Central memory CD4-positive, alpha-beta T cell (primary cell): ENCODE measurements at places on chromosomes 4 and X.

DNA sequence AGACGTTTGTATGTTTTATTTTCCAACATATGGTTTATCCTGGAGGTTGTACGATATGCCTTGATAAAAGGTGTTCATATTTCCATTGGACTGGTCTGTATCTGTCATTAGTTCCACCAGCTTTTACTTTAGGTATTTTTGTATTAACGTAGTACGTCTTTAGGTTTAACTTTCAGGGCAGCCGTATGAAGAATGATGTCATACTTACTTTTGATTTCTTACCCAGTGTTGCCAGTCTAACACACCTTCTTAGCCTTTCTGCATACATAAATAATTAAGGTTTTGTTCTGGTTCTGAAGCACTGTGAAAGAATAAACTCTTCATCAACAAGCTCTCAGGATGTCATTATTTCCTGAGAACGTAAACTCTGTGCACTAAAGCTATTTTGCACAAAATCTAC lies 18.9 kb upstream of the NEIL3 start:
- DNase-seq = no peak

GRCh38 chr4:144355811-144356757 lies 215.6 kb upstream of the GYPA start:
- no peak for DNase-seq

DNA sequence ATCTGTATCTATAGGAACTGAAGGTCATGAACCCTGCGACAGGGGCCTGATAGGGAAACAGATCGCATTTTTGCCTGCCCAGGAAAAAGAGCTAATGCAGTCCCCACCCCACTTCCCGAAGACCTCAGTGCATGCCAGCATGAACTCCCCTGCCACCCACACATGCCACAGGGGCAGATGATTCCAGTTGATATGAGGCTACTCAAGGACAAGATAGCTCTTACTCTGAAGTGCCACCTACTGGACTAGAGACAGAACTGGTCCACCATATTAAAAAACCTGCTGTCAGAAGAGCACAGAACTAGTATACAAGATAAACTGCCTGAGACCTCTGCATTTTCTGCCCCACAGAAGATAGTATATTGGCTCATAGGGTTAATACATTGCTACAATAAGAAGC lies 68.0 kb downstream of the YIPF7 start:
- DNase-seq = no peak

GRCh38 chr4:151644622-151645021 lies 116.2 kb downstream of the GATB start:
- DNase-seq = no peak

- no peak for DNase-seq
Measured at GRCh38 chr4:78693777-78694456, 82.2 kb upstream of the BMP2K start.

DNA sequence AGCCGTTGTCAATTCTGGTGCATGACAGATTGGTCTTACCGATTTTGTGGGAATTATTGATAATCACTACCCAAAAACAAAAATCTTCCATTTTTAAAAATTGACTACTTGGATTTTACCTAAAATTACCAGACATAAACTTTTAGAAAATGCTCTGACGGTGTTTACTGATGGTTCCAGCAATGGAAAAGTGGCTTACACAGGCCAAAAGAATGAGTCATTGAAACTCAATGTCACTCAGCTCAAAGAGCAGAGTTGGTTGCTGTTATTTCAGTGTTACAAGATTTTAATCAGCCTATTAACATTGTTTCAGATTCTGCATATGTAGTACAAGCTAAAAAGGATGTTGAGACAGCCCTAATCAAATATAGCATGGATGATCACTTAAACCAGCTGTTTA lies 23.0 kb upstream of the UGT2B17 start:
- no peak for DNase-seq

DNA sequence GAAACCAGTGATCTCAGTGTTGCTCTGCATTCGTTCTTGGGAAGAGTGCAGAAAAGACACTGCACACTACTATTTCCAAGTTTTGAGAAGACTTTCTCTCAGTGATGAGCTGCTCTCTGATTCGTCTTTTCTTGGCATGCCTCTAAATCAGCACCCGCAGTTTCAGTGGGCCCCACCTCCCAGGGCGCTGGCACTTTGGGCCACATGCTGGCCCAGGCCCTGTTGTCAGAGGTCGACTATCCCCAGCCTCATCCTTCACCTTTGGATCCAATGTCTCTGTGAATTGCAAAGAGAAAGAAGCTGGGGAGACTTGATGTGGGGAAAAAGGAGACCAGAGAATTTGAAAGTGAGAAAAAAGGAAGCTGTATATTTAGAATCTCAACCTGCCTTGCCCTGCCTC lies 644.1 kb upstream of the PITX2 start:
- DNase-seq = no peak

DNA sequence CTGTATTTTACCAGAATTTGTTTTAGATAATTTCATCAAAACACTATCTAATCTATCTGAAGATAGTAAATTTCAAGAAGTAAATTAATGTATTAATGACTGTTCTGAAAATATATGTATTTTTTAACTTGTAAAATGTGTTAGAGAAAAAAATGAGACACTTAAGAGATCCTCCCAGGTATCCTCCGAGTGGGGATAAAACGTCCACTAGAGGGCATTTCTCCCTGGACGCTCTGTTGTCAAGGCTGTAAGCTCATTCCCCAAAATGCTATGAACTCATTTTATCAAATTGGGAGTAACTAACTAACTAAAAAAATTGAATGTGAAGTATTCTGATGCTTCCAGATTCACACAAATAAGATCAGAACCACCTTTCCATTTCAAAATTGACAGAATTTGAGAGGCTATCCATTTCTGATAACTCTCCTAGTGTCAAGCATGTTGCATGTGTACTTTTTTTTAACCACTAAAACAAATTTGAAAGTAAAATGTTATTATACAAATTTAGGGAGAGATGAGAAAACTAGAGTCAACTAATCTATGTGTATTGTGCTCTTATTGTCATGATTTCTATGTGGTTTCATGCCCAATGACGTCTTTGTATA lies 337.3 kb upstream of the HS3ST1 start:
- DNase-seq = no peak

GRCh38 chr4:25949173-25949748 lies 35.2 kb downstream of the SMIM20 start:
- DNase-seq = no peak

- peak; percentile 89 for DNase-seq
Measured at GRCh38 chr4:15002659-15003400, 549 bp downstream of the CPEB2 start.

GRCh38 chr4:166777760-166778159 lies 456.5 kb downstream of the SPOCK3 start:
- no peak for DNase-seq

DNA sequence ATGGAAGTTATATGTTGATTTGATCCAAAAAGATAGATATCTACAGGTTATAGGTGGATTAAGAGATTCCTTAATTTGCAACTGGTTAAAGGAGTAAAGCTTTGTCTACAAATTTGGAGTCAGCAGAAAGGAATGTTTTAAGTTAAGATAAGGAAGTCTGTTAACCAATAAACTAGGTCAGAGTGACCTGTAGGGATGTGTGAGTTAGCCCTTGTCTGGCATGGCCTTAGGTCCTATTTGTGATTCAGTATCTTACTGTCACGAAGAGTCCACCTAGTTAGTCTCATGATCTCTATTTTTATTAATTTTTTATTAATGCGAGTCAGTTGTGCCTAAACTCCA lies 230.8 kb downstream of the INPP4B start:
- DNase-seq = no peak

DNA sequence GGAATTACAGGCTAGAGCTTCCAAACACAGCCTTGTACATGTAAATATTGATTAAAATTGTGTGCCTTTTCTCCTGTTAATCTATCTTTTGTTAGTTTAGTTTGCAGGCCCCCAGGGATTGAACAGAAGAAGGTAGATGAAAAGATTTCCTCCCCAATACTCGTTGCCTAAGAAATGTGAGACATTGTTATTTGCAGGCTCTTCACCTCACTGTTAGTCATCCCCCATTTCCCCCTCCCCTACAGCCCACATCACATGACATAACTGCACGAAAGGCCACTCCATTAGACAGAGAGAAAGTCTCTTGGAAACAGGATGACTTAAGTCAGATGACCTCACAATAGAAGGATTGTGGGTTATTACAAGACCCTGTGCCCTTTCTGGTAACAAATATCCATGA lies 13.3 kb upstream of the MID1 start:
- no peak for DNase-seq

- DNase-seq = peak; percentile 89
Measured at GRCh38 chrX:77899081-77899828, at the start of gene COX7B. Gene COX7B (plus strand): TSS chrX:77899468. CDS start chrX:77899554, 86 bp downstream.

GRCh38 chr4:152257601-152258066 lies 278.3 kb downstream of the FBXW7 start:
- no peak for DNase-seq

- DNase-seq = no peak
Measured at GRCh38 chrX:131072871-131073571, 14.9 kb downstream of the ARHGAP36 start.

DNA sequence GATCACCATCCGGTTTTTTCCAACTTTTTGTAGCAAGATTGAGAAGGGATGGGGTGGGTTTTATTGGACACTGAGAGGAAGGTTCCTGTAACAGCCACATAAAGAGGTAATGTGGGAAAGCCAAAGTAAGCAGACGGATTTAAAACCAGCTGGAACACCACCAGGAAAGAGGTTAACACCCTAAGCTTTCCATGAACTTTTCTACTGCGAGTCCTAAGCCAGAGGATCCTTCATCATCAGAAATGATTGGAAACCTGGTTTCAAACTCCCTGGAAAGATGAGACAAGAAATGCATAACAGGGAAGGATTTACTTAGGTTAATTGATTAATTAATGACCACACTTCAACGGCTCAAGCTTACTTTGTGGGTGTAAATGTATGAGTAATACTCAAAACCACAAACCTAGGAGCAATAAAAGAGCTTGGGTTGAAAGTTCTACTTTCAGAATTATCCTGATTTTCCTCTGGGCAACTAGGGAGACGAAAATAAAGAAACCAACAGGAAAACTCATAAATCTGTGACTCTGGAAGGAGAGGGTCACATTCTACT lies 91.5 kb downstream of the COX18 start:
- no peak for DNase-seq

DNA sequence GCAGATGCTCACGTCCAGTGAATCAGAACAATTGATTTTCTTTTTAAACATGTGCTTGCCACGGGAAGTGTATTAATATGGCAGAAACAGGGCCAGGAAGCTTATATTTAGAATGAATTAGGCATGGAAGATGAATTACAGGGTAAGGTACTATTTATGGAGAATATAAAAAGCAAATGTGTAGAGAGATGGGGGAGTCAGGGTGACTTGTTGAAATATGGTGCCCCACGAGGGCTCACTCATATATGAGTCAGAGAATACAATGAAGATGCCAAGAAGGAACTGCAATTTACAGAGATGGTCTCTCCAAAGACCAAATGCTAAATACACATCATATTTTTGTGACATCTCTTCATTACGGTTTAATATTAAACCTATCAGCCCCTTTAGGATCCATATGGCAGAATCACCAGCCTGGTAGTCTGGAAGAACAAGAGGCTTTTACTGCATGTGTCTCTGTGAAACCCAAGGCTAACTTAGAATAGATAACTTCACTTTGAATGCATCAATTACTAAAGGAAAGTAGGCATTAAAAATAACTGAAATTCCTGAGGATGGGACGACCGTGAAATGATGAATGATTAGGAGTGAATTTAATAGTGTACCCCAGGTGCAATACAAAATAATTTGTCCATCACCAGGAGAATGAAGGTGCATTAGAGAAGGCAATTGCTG lies 385.3 kb downstream of the ARHGAP24 start:
- no peak for DNase-seq

- DNase-seq = no peak
Measured at GRCh38 chr4:151284534-151285245, 7.7 kb downstream of the PRSS48 start.

GRCh38 chr4:107824350-107825071 lies at the start of gene SGMS2:
Gene SGMS2 (plus strand): TSS chr4:107824932. CDS start chr4:107895554, 70,622 bp downstream.
- no peak for DNase-seq

DNA sequence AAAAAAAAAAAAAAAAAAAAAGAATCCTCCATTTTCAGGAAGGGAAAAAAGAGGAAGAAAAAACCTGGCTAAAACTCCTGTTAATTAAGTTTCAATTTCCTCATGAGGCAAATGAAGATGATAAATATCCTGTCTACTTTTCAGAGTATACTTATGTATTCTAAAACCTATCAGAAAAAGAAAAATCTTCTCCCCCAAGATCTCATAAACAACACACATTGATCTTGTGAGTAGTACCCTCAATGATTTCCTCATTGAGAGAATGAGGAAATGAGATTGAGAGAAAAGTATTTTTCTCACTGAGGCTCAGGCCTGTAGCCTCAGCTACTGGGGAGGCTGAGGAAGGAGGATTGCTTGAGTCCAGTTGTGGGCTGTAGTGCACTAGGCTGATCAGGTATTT lies 146.7 kb downstream of the TET2 start:
- DNase-seq = no peak

GRCh38 chr4:25984266-25984665 lies 70.2 kb downstream of the SMIM20 start:
- DNase-seq = no peak

DNA sequence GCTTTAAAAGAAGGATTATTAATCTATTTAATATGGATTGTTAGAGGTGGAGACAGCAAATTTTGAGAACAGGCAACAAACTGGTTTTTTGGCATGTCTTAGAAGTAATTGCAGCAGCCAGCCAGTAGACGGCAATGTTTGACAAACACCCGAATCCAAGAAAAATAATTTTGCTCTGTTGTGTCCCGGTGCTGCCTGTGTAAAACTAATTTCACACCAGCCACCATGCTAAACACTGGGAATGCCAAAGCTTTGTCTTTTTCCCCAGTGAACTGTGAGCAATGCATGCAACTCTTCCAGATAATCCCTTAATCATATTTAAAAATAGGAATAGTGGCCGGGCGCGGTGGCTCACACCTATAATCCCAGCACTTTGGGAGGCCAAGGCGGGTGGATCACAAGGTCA lies 25.9 kb downstream of the SMIM31 start:
- no peak for DNase-seq

GRCh38 chr4:156146571-156146970 lies 192.9 kb upstream of the CTSO start:
- DNase-seq = no peak

GRCh38 chrX:119622356-119623232 lies 16.4 kb upstream of the NKRF start:
- DNase-seq = no peak

- peak; percentile 61 for DNase-seq
Measured at GRCh38 chrX:7925867-7926472, 1.2 kb downstream of the PNPLA4 start.

- DNase-seq = no peak
Measured at GRCh38 chr4:18318682-18319388, 297.3 kb upstream of the LCORL start.

DNA sequence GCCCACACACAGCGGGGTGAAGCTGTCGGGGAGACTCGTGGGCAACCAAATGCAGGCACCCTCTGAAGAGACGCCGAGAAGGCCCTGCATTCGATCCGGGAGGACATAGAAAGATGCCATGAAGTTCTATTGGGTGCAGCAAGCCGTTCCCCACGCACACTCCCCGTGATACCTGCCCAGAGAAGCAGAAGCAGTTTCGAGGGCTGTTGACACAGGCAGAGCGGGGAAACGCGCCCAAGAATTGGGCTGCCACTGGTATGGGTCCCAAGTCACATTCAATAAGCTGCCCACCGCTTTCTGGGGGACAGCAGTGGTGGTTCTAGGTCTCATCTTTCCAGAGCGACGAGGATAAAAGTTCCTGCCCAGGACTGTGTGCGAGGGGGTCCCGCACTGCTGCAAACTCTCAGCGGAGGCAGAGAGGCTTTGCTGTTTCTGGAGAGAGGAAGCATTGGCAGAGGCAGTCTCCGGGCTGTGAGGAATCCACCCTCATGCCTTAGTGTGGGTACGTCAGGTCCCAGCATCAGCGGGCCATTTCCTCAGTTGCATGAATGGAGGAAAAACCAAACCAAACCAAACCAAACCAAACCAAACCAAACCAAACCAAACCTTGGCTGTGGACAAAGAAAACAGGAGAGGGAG lies 10.1 kb downstream of the PITX2 start:
- DNase-seq = no peak
